ENCODE measurements at places on chromosomes 6 and 20.

DNA sequence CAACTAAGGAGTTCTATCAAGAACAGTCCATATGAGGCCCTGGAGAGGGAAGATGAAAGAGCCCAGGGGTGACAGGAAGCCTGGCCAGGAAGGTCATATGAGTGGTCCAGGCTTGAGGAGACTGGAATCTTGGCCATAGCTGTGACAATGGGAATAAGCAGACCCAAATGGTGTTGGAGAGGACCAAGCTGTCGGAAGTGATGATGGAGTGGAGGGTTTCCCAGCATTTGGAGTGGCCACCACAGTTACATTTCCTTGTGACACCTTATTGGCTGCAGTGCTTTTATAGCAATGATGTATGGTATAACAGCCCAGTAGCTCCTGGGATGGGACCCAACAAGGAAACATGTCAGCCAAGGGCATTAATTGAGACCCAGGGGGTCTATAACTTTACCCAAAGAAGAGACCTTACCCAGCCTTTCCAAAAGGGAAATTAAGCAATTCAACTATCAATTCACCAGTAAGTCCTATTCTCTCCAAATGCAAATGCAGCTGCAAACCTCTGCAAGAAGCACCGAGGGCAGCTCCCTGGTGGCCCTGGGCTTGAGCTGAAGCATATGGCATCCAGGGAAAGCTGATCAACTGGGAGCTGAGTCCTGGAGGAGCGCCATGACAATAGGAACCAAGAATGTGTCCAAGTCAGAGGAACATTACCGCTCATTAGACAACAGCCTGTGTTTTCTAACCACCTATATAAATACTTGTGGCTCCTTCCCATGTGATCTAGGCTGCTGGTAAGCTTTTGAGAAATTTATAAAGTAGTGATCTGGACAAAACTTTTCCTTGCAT is 219.4 kb downstream of the SOD2 start:
- no peak for DNase-seq

DNA sequence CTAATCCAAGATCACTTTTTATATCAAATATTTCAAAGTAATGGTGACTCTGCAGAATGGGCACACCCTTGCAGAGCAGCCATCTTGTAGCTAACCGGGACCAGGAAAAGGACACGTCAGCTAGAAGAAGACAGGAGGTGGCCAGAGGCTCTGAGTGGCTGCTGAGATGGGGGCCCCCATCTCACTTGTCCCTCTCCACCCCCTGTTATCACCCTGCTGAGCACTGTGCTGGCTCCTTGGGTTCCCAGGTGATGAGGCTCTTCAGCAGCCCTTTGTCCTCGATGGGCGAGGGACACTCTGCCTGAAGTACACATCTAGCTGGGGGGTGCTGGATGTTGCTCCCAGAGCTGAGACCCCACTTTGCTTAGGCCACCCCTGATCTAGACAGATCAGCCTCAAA is 126.3 kb downstream of the UST start:
- no peak for DNase-seq

GRCh38 chr20:55253781-55254180 is 751.5 kb downstream of the CBLN4 start:
- DNase-seq = no peak

GRCh38 chr20:48834278-48834677 is 6.5 kb upstream of the PREX1 start:
- no peak for DNase-seq

- DNase-seq = no peak
Measured at GRCh38 chr6:105211831-105212230, 32.0 kb upstream of the POPDC3 start.

- no peak for DNase-seq
Measured at GRCh38 chr6:118810420-118811027, 83.4 kb upstream of the ASF1A start.

DNA sequence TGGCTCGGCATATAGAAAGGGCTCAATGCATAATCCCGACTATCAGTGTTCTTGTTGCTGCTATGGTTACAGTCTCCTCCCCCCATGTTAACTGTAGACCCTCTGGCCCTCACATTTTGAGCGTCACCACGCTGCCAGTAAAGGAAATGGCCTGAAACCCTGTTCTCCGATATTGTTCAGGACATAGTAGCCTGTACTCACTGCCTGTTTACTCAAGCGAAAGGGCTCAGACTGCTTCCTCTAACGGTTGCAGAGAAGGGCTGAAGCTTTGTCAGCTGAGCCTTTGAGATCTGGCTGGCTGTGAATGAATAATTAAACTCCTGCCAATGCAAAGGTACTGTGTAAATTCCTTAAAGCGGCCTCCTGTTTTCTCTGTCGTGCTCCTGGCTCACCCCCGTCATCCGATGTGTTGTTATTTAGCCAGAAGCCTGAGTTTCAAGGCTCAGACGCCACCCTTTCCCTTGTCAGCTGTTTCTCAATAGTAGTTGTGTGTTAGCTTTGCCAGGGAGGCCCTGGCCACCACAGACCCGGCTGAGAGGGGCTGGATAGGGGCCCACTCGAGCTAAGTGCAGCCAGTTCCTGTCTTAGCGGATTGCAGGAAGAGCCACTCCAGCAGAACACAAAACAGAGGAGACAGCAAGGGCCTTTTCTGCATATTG is 31.2 kb upstream of the RALGAPA2 start:
- no peak for DNase-seq

DNA sequence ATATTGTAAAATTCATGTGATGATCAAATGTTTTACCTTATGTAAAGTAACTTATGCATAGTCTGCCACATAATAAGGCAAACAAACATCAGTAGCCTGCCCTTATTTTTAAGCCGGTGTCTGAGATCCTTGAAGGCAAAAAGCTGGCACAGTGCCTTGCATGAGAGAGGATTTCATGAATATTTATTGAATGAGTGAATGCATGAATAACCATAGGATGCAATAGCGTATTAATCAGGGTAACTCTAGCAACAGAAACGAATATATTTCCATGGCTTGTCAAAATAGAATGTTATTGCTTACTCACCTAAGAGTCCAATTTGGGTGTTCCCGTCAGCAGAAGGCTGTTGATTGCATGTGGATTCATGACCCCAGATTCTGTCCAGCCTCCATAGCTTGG is 34.9 kb downstream of the BTBD3 start:
- no peak for DNase-seq

DNA sequence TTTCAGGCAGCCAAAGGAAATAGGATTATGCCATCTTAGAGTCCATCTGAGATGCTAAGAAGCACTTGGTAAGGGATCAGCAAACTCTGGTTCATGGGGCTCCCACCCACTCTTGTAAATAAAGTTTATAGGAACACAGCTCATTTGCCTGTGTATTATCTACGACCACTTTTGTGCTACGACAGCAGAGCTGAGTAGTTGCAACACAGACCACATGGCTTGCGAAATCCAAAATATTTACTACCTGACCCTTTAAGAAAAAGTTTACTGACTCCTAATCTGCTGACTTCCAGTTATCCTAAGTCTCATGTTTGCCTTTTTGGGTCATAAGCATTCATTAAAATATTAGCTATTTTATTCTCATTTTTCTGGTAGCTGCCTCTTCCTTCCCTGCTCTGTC is 859.0 kb downstream of the QKI start:
- no peak for DNase-seq

GRCh38 chr6:77466451-77467437 is 3.5 kb upstream of the HTR1B start:
- DNase-seq = no peak

DNA sequence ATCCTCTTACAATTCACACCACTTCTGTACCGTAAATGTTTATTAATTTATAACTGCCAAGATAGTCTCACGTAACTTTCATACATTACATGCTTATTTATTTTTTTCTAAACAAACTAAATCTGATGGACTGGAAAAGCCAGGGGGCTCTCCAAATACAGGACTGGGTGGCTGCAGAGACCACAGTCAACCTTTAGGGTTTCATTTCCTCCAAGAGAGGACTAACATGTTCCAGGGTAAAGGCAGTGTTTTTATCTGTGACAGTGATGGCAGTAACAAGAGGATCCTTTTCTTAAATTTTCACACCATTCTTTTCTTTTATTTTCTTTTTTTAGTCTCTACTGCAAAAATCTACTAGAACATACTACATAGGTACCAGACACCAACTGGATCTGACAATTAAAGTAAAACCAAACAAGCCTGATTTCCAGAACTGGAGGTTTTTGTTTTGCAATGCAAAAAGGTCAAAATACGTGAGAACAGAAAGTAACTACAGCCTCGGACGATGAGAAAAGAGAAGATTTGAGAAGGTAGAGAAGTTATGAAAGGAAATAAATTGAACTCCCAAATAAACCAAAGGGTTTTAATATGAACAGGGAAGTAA is 1.2 kb downstream of the LMBRD1 start:
- no peak for DNase-seq

- DNase-seq = no peak
Measured at GRCh38 chr6:93165850-93166430, 253.4 kb downstream of the EPHA7 start.

- DNase-seq = no peak
Measured at GRCh38 chr6:137303441-137303840, 84.3 kb upstream of the IFNGR1 start.

DNA sequence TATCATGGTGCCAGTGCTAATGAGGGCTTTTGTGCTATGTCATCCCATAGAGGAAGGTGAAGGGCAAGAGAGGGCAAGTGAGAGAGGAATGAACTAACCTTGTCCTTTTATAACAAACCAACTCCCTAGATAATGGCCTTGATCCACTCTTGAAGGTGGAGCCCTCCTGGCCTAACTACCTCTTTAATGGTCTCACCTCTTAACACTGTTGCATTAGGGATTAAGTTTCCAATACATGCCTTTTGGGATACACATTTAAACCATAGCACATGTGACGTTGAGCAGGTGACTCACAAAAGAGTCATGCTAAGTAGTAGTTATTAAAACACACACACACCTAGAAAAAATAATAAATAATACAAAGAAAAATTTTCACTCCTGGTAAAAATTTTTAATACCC is 36.9 kb downstream of the CCN2 start:
- DNase-seq = no peak

DNA sequence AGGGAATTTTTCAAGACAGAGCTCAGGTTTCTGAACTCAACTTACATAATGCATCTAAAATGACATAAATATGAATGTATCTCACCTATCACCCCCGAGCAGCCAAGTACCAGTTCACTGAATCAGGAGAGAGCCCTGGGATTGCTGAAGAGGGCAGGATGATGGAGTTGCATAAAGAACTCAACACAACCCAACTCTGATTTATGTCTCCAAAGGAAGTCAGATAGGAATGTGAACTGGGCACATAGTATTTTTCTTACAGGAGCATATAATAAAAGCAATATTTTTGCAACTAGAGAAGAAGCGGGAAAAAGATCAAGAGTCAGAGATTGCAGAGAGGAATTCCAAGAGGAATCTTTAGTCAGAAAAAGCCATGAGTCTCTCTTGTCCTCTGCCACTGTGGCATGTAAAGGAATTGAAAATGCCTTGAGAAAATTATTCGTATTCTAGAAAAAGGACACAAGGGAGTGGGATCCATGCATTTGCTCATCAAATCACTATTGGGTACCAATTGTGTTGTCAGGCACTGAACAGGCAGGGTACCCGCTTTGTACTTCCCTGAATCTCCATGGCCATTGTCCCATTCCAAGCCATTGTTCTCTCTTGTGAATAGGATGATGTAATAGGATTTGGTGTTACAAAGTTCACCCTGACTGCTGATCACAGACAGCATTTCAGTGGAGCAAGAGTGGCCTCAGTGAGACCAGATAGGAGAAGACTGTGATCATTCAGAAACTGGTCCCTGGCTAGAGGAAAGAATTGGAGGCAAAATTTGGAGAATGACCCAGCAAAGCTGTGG is 16.3 kb downstream of the RIN2 start:
- DNase-seq = no peak

DNA sequence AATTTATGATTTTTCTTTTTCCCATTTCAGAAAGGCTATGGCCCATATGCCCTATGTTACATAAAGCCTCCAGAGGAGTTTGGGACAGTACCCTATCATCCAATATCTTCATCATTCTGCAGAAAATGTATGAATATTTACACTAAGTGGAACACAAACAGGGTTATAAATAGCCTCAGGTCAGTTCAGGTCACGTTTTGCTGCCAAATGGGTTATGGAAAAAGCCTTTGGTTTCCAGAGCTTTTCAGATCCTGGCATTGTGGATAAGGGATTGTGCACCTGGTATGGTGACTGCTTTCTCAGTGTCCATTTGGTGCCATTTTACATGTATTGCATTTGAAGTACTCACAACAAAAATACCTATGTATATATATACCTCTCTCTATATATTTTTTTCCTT is 29.4 kb downstream of the UTRN start:
- DNase-seq = no peak

DNA sequence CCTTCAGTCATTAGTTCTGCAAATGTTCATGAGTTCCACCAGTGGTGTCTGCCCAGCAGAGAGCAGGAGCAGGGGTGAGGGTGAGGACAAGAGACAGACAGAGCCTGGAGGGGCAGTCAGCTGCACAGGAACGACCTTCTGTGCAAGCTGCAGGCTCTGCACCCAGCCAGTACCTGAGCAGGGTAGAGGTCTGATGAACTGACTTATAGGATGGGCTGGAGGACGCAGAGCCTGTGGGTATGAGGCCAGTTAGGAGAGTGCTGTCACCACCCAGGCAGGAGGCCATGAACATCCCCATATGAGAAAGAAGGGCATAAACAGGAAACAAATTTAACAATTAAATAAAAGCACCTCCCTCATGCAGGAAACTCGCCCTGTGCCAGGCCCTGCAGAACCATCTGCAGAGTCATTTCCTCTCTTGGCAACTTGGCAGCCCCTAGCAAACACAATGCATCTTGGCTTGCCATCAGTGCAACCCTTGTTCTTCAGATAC is 17.9 kb downstream of the C6orf15 start:
- no peak for DNase-seq

GRCh38 chr6:73830119-73830518 is 134.1 kb downstream of the CD109 start:
- DNase-seq = no peak

GRCh38 chr20:1711826-1712601 is 54.4 kb upstream of the SIRPG start:
- no peak for DNase-seq

DNA sequence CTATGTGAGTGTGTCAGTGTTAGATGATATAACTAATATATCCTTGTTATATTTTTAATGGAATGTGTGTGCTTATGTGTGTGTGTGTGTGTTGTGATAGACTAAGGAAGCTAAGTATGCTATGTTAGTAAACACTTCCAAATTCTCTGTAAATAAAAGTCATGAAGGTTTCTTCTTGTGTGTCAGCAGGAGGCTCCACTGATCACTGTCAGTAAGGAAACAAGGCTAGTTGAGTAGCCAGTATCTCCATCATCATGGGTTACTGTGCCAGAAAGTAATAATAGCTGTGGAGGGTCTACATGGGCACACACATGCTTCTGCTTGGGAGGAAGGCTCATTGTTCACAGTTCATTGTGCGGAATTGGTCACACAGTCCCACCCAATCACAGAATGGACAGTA is 302.8 kb upstream of the RNF217 start:
- DNase-seq = no peak

GRCh38 chr6:47349931-47350330 is 40.2 kb upstream of the TNFRSF21 start:
- DNase-seq = no peak

GRCh38 chr20:45342855-45343531 is 5.2 kb downstream of the SDC4 start:
- DNase-seq = no peak

- DNase-seq = no peak
Measured at GRCh38 chr20:56943946-56944945, 315.1 kb downstream of the TFAP2C start.

GRCh38 chr20:1033751-1034414 is 31.8 kb upstream of the RSPO4 start:
- DNase-seq = no peak
